ENCODE measurements at places on chromosomes 16 and 17. TPM values are rescaled to one million over a fixed set of nuclear protein-coding genes. Genes with fewer than 3 reads are reported as not detected.

- no peak for DNase-seq
Observed at GRCh38 chr17:35683591-35683990, 47.8 kb upstream of the RASL10B start.

Gene OR1A1
- total RNA-seq = 5.5 TPM

Gene HOXB7
- 0.96 TPM for total RNA-seq

GRCh38 chr16:8127070-8127469 lies 463.2 kb downstream of the TMEM114 start:
- no peak for DNase-seq

GRCh38 chr16:29896841-29897240 lies 2.5 kb downstream of the SEZ6L2 start:
- DNase-seq = no peak

Gene KCTD5
- 9.6 TPM for total RNA-seq

DNA sequence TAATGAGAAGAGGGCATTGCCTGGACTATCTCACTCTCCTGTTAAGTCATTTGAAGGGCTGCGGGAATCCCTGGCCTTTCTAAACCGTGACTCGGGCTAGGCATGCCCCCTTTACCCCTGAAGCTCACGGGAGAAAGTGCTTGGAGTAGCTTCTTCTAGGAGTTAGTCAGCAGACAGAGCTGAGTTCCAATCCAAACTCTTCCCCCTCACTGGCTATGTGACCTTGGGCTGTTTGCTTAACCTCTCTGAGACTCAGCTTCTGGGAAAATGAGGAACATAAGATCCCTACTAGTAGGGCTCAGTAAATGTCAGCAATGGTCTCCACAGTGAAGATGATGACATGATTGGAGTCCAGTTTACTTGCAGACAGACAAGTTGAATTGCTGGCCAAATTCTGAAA lies 5.7 kb upstream of the B9D1 start:
- no peak for DNase-seq

DNA sequence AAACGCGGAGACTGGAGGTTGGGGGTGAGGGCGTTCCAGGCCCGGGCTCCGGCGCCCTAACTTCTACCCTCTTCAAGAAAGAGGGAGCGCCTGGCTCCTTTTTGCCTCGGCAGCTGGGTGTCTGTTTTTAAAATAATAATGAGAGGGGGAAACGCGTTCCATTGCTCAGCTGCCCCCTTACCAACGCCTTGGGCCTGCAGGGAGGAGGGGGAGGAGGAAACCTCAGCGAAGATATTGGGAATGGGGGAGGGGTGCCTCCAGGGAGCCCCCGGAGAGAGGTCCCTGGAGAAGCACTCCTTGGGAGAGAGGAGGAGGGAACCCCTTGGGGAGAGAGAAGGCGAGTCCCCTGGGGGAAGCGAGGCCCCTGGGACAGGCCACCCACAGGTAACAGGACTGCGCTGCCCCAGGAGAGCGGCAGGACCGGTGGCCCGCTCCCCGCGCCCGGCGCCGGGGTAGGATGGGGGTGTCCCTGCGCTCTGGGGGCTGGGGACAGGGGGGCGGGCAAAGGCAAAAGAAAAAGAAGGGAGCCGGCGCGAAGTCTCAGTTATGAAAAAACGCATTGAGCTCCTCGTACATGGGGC lies 2.7 kb downstream of the NEUROD2 start:
- no peak for DNase-seq

Gene PRAC1
- not detected for total RNA-seq

Gene FOXJ1
- total RNA-seq = 0.48 TPM

DNA sequence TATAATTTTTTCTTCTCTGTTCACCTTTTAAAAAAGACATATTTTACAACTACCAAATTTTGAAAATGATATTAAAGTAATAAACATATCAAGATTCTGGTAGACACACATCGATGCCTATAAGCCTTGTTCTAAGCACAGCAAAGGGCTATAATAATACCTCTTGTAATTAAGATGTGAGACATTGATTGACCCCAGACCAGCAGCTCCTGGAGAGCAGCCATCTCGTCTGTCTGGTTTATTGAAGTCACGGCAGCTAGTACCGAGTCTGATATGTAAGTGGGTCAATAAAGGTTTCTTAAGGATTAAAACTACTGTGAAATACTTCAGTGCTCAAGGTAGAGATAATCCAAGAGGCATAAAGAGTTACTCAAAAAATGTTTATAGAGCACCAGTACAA lies 76.1 kb downstream of the C17orf58 start:
- no peak for DNase-seq

- DNase-seq = no peak
Observed at GRCh38 chr17:45895969-45896785, 1.8 kb downstream of the MAPT start.

Gene KRT25
- total RNA-seq = not detected

Gene CCDC200
- not detected for total RNA-seq

DNA sequence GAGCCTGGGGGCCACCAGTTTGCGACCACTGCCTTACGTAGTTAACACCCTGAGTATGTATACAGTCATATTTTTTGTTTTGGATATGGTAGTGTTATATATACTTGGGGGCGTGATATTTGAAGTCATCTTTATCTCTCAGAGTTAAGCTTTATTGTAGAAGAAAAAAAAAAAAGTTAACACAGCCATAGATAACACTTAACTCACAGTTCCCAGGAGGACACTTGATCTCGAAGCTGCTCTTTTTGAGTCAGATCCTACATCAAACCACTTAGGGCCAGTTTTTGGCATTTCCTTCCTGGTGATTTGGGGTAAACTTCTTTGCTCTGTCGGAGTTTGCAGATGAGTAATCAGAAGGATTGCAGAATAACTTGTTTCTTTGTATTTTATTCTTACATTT lies 5.8 kb downstream of the ITPRIPL2 start:
- DNase-seq = peak; percentile 46

Gene BAIAP3
- total RNA-seq = 0.24 TPM

- no peak for DNase-seq
Observed at GRCh38 chr16:69417520-69418199, 6.8 kb upstream of the CYB5B start.

Gene TEX14
- total RNA-seq = not detected

DNA sequence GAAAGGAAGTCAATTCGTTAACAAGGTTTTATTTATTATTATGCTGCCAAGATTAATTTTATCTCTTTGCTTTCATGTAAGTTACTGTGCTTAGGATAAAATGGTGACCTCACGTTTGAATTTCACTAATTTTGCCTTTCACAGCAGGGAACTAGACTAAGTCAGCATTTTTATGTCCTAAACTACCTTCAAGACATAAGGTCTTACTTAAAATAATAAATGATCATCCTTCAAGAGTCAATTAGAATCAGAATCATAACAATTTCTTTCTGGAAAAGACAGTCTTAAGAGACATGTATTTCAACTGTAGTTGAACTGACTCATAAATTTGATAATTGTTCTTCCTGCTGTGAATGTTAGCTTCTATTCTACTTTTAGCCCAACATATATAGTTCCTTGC lies 893.8 kb downstream of the KCNJ2 start:
- no peak for DNase-seq

Gene AIPL1
- 2.2 TPM for total RNA-seq

Gene DNAH17
- not detected for total RNA-seq

- DNase-seq = no peak
Observed at GRCh38 chr16:27110524-27110896, 43.8 kb downstream of the C16orf82 start.

Gene TM4SF5
- total RNA-seq = not detected

Gene CDK5RAP3
- 30.1 TPM for total RNA-seq

DNA sequence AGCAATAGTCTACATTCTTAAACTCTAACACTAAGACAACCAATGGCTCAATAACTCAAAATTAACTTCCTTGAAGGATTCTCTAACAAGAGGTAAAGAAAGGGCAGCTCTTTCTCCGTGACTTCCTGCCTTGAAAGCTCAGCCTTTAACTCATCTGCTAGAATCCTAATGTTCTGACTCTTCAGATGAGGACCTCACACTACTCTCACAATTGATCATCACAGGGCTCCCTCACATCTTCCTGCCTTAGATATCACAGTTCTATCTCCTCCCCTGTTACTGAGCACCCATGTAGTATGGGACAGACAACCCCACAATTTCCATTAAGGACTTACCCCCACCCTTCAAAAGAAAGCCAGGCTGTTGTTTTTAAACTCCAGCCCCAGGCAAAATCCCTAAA lies 33.5 kb downstream of the SMURF2 start:
- DNase-seq = no peak

DNA sequence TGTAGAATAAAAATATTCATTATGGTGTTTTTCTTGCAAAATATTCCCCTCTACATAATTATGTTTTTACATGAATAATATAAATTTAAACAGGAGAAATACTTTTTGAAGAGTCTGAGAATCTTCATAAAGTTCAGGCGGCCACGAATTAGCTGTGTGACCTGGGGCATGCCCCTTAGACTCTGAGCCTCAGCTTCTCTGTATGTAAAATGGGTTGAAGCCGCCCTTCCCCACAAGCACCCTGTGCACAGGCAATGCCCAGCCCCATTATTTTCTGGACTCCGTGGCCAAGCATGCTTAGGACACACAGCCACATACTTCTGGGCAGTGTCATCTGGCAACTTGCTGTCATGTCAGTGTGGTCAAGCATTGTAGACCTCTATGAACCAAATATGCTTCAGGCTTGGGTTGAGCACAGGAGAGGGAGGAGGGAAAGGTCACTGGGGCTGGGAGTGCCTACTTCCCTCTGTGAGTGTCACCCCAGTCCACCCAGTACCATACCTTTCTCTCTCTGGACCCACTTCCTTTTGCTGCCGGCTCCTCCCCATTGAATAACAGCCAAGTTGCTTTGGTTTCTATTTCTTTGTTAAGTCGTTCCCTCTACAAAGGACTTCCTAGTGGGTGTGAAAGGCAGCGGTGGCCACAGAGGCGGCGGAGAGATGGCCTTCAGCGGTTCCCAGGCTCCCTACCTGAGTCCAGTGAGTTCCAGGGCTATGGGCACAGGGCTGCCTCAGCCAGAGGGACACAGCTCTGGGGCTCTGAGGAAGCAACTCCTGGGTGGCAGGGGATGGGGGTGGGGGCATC lies at the start of gene LGALS9:
Gene LGALS9, plus strand, starts transcription at position 582 of the 804 bp plus-strand sequence. Its CDS starts 78 bp downstream, at position 660.
- DNase-seq = peak; percentile 31

DNA sequence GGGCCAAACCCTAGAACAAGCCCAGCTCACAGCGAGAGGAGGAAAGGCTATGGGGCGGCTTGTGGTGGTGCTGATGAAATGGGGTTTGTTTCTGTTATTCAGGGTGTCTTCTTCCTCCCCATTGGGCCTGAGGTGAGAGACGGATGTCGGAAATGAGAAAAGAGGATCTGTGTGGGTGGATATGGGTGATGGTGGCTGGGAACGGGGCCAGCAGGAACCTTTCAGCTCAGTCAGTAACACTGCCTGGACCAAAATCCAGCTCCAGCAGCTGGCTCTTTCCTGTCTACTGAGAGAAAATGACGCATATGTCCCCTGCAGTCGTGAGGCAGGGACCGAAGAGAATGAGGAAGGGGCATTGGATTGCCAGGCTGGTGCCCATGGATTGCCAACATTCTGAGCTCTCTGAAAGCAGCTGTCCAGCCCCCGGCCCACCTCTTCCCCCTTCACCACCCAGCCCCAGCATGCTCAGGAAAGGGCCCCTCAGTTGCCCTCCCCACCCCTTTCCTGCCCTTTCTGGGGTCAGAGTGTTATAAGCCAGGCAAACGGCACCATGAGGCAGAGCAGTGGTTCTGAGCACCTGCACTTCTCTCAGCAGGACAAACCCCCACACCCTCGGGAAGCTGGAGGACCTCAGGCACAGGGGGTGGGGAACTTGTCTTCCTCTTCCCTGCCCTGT lies 4.0 kb downstream of the MYH3 start:
- DNase-seq = no peak

- peak; percentile 50 for DNase-seq
Observed at GRCh38 chr16:85556456-85557082, 56.6 kb upstream of the GSE1 start.
